ENCODE measurements at places on chromosomes 5 and 9. TPM values are rescaled to one million over a fixed set of nuclear protein-coding genes. Genes with fewer than 3 reads are reported as not detected.
A peak's percentile ranks its signal among the peaks of the same experiment; 100 is the strongest.

The GTF3C5 gene
- 64.1 TPM for polyA plus RNA-seq

The TSC1 gene
- polyA plus RNA-seq: 36.5 TPM

DNA sequence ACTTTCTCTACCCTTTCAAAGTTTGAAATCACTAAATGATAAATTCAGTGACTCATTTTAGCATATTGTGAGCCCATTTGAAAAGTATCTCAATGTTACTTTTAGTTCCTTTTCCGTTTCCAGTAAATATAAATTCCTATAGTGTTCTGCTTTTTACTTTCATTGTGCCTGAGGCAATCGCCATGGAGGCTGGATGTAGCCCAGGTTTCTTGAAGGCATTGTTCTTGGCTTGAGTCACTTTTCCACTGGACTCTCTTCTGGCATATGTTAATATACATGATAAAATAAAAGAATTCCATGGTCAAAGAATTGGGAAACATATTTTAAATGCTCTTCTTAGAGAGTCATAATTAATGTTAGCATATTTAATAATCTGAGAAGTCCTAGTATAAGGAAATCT lies 327.0 kb downstream of the IZUMO3 start:
- no peak for DNase-seq

- DNase-seq: no peak
These were observed 246.1 kb upstream of the MEF2C start for GRCh38 chr5:89128906-89129625.

DNA sequence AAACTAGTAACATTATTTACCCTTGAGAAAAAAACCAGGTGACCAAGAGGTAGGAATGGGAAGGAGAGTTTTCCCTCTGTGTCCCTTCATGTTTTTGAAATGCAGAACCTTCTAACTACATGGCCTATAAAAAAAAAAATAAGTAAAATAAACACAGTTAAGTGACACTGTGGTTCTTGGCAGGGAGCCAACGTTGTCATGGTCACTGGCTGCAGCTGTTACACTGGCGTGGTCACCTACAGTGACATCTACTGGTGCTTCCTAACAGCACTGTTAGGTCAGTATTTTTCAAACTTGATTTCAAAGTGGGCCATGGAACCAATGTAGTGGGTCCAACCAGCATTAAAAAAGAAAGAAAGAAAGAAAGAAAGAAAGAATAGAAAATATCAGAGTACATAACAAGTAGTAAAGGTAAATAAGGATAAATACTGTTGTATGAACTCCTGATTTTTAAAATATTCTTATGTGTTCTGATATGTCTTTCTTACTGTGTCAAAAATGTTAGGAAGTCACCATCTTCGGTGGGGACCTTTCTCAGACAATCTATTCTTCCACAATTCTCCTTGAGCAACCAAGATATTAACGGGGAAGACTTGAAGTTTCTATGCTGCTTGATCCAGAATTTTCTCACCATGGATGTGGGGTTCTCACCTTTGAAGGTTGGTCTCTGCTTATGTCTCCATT lies 59.1 kb upstream of the PJA2 start:
- DNase-seq: peak; percentile 93

DNA sequence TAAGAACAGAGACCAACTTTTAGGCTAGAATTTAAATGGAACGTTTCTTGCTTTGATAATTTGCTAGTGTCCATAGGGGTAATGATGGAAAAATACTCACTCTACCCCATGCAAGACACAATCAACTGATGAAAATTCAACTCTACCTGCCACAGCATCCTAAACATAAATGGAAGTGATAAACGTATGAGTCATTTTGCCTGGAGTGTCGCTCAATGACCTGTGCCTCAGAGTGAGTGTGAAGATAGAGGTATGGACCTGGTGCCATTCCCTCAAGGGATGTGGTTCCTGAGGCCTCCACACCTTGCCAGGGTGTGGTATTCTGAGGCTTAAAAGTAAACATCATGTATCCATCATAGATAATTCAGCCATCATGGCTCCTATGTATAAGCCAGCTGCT lies 14.0 kb downstream of the ARL14EPL start:
- no peak for DNase-seq
